Gastroesophageal sphincter (tissue), 4 donors: ENCODE measurements at places on chromosomes 7 and 10. TPM values are rescaled to one million over a fixed set of nuclear protein-coding genes. Genes with fewer than 3 reads are reported as not detected.

Gene HOGA1
- total RNA-seq: 1.3 TPM

Gene MEST
- 4.4 TPM for total RNA-seq

Gene NUTM2E
- total RNA-seq: not detected

DNA sequence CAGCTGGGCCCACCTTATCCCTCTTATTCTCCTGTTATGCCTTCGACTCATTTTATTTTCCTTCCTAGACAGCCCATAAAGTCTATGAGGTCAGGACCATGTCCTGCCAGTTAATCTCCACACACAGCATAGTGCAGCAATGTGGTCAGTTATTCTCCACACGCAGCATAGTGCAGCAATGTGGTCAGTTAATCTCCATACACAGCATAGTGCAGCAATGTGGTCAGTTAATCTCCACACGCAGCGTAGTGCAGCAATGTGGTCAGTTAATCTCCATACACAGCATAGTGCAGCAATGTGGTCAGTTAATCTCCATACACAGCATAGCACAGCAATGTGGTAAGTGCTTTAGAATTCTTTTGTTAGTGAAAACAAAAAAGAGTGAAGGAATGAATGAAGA lies 77.8 kb downstream of the TEX36 start:
- ATAC-seq: no peak

DNA sequence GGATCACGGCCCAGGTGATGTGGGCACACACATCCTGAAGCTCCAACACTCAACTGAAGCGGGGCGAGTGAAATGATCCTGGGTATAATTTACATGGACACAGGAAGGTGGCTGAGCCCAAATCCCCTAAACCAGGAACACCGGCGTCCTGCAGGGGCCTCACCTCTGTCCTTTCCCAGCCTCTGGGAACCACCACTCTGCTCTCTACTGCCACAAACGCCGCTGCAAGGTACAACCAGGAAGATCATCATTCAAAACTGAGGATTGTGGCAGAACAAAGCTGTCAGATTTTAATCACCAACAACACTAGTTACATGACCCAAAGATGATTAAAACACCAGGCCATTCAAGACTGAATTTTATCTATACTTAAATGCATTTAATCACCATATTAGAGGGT lies 104.0 kb downstream of the DIP2C start:
- no peak for ATAC-seq

Gene CUZD1
- 1.4 TPM for total RNA-seq

Gene HHEX
- total RNA-seq: 2.8 TPM
